MM.1S (cell line): ENCODE measurements at places on chromosomes 2 and 18.

DNA sequence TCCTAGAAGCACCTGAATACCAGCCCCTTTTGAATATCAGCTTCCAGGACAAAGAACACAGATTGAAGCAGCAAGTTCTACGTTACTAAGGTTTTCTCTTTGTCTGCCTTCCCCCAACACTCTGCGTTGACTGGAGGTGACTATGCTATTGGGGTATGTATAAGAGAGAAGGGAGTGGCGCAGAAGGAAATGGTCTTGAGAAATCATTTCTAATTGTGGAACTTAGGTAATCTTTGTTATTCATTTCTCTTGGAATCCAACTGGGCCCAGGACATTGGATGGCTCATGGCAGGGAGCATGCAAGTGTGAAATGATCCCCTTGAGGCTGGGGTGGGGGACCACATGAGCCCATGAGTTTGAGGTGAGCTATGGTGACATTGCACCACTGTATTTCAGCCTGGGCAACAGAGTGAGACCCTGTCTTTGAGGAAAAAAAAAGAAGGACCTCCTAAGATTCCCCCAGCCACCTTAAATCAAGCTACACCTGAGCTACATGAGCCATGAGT is 29.7 kb downstream of the XDH start:
- no peak for DNase-seq

GRCh38 chr2:208037564-208038487 is 12.5 kb upstream of the PLEKHM3 start:
- DNase-seq, result no peak

DNA sequence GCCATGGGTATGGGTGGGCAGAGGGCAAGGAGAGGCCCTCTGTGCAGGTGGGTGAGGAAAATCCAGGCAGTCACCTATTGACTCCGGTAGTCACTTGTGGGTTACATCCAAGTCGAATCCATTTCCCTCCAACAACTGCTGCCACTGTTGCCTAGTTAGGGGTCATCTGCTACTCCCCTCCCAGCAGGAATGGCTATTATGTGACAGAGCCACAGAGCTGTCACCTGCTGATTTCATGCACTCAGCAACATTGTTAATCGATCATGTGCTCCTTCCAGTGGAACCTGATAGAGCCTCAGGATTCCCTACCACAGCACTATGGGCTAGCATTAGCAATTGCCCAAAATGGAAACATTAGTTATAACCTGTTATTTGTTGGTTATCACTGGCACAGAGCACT is 31.4 kb downstream of the POLR1A start:
- no peak for DNase-seq

GRCh38 chr2:164803776-164804466 is 37.7 kb downstream of the COBLL1 start:
- DNase-seq, result no peak

GRCh38 chr2:148599109-148599991 is 45.2 kb upstream of the EPC2 start:
- no peak for DNase-seq

GRCh38 chr18:66949419-66949818 is 345.5 kb upstream of the CDH19 start:
- no peak for DNase-seq

GRCh38 chr2:241739651-241740050 is 5.2 kb downstream of the D2HGDH start:
- DNase-seq, result no peak

- DNase-seq, result no peak
These were observed 79.7 kb downstream of the PRKCE start for GRCh38 chr2:45731141-45731540.

DNA sequence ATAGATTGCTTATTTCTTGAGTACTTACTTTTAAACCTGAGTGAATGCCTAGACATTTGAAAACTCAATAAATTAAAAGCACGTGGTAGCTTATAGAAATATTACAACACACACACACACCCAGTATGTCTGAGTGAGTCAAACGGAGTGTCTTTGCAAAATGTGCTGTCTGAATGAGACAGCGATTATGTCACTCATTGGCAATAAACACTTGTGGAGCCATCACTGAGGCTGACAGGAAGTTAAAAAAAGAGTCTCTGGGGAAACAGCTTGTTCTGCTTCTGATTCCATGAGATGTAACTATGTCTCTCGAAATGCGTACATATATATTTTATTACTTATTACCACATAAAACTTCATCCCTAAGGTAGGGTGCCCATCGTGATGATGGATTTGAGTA is 22.3 kb upstream of the VPS4B start:
- DNase-seq, result no peak

DNA sequence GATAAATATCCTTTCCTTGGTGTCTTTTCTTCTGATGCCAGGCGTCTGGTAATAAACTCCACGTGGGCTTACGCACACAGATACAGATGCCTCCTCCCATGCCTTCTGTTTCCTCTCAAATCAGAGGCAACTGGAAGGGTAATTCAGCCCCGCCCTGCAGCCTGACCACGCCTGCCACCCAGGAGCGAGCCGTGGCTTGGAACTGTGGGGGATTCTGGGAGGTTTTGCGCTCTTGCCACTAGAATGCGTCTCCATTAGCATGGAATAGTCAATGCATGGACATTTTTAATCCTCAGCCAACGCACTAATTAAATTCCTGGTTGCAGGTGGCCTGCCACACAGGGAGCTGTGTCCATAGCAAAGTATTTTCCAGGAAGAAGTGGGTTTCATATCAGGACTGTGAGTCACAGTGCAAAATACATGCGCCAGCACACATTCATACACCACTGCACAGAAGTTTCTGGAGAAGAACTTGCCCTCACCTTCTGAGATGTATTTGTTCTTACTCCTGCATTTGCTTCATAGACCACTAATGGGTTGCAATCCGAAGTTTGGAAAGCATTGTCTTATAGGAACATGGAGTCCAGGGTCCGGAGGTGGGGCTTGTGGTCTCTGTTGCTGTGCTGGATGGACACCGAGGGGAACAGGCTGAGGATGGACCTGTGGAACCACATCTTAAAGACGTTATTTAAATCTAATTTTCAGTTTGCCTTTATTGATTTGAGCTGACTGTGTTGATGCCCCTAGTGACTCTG is 151.4 kb downstream of the LDLRAD4 start:
- no peak for DNase-seq

GRCh38 chr2:183812091-183812490 is 687.8 kb downstream of the NUP35 start:
- DNase-seq, result no peak

DNA sequence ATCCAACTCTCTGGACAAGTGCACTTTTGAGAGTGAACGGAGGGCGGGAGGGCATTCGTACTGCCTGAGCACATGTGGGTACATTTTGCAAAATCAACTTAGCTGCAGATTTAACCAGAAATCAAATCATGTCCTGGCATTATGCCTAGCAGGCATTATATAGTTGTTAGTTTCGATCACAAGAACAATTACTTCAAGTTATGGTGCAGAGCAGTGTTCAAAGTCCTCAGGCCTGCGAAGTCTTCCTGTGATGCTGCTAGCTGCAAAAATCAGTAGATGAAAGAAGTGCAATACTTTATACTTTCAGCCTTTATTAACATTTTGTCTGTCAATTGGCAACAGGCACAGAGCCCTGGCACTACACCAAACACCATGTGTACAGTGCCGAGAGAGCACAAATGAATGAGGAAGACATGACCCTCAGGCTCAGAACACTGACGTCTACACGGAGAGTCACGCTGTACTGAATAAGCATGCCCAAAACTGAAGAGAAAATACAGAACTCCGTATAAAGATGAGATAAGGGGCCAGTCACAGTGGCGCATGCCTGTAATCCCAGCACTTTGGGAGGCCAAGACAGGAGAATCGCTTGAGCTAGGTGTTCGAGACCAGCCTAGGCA is 92.1 kb upstream of the CREB1 start:
- DNase-seq, result no peak

- no peak for DNase-seq
These were observed 47.7 kb downstream of the PRKCE start for GRCh38 chr2:45699032-45699658.

DNA sequence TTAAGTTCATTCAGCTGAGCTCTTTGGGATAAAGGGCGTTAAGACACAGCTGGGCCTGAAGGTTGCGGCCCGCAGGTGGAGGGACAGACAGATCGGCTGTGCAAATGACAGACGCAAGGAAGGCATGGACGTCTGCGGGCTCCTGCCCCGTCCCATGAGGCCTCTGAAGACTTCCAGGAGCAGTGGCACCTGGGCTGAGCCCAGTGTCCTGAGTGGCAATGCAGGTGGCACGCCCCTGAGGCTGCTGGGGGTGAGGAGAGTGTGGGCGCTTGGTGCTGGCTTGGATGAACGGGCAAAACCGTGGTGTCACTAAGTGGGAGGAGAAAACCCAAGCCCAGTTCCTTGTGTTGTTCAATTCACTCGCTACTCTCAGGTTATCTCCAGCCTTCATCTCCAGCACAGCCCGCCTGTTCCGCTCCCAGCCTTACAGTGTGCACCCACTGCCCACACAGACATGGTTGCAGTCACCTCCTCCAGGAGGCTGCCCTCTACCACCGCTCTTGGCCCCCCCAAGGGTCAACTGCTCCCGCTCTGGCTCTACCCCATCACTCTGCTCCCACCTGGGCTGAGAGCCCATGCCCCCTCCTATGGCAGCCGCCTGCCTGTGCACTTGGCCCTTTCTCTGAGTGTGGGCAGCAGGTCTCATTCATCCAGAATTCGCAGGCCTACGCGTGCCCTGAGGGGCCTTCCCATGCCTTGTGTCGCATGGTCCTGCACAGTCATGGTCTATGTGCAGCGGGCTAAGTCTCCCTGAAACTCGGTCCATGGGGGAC is 50.3 kb downstream of the PTGR3 start:
- DNase-seq, result no peak

GRCh38 chr2:217392930-217393584 is 533.2 kb upstream of the TNP1 start:
- no peak for DNase-seq

DNA sequence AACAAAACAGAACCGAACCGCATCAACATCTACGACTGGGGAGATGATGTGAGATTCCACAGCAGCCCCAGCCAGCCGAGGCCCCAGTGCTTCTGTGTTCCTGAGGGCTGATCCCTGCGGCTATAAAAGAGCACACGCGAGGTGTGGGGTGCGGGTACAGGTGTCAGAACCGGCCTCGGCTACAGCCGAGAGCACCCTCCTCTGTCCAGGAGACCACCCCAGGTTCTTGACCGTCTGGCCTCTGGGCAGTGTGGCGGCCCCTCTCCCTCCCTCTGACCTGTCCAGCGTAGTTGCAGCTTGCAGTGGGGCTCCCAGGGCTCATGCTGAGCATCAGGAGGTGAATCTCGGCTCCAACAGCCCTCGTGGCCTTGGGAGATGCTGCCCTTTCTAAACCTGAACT is 23.7 kb downstream of the RTP5 start:
- DNase-seq, result no peak

- no peak for DNase-seq
These were observed 7.1 kb upstream of the PKDCC start for GRCh38 chr2:42040643-42041278.

DNA sequence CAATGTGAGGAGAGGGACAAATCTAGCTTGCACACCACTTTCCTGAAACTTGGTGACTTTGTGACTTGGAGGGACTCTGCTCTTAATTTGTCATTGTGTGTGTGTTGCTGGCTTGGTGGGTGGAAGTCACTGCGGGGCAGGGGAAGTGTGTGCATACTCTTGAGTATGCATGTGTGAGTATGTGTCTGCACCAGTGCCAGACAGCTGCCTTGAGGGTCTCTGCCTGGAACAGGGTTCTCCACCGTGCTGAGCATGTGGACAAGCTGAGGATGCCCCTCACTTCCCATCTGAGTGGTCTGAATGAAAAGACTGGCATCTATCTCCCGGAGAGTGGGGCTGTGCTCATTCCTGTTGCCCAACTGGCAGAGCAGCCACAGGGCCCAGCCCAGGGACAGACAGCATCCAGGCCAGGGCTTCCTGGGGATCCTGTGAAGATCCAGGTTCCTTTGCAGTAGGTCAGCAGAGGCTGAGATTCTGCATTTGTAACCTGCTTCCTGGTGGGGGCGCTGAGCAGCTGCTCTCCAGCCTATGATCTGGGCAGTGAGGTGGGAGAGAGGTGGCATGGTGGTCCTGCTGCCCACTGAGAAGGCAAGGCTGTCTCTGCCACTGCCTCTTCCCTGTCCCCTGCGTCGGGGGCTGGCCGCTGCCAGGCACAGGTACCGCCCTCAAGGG is 138.9 kb upstream of the HAAO start:
- DNase-seq, result no peak

GRCh38 chr2:239960929-239961661 is 64.0 kb downstream of the NDUFA10 start:
- DNase-seq, result no peak

- no peak for DNase-seq
These were observed 162.0 kb upstream of the MSH6 start for GRCh38 chr2:47620770-47621437.

DNA sequence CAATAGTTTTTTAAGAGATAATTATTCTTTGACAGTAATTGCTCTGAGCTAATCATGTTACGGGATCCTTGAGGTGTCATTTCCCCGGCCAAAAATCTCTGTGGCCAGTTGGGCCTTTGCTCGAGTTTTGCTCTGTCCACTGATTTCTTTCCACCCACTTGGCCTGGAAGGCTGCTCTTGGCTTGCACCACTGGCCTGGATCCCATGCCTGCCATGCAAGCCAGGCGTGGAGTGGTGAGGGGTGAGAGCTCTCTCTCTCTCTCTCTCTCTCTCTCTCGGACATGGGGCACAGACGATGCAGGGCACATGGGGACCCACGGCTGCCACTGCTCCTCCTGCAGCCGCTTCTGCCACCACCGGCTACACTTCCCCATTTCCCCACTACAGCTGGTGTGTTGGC is 853.0 kb upstream of the GCFC2 start:
- DNase-seq, result no peak

- no peak for DNase-seq
These were observed 106.5 kb upstream of the COL5A2 start for GRCh38 chr2:189285962-189286645.

- DNase-seq, result no peak
These were observed 847.9 kb upstream of the CHAC2 start for GRCh38 chr2:52919673-52920072.

DNA sequence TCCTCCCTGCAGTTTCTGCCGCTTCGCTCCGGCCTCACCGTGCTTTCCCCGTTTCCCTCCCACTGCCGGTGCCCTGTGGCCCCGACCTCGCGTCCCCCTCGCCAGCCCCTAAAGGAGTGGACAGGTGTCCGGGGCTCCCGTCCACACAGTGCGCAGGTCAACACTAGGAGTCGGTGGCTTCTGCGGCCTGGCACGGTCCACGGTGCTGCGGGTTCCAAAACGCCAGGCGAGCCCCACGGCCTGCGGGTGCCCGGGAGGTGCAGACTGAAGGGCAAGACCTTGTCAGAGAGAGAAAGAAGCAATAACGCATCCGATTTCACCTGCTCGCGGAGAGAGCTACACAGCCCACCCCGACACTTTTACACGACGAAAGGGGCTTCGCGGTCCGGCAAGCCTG is 588.7 kb upstream of the SALL3 start:
- DNase-seq, result no peak
